ENCODE measurements at places on chromosomes 5 and 9.

DNA sequence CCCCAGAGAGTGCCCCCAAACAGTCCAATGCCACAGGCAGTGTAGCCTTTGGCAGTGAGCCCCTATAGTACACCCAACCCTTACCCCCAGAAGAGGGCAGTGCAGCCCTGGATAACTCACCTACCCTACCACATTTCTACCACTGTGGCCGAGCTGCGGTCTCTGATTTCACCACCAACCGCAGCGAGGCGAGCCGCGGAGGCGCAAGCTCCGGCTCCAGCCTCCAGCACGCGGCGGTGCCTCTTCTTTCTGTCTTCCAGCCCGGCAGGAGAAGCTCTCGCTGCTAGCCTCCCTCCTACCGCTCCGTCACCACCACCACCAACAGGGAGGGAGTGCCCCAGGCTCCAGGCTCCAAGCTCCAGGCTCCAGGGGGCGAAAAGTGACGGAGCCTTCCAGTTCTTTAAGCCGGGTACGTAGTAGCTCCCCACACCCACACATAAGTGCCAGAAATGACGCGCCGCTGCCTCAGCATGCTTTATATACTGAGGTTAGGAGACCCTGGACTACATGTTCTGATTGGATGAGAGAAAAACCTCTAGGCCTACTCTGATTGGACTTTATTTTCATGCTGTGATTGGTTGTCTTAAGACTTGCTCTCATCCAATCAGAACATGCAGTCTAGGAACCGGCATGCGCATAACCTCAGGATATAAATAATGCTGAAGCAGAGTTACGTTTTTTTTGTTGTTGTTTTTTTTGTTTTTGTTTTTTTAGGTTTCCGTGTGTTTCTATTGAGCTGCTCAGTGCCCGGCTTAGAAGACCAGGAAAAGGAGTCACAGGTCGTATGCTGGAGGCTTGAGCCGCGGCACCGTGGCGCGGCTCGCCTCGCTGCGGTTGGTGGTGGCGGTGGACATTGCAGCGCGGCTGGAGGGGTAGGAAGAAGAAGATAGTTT, at the start of gene PCAT7:
Gene PCAT7, plus strand, starts transcription at position 645 of the 893 bp plus-strand sequence.
- DNase-seq, result no peak

DNA sequence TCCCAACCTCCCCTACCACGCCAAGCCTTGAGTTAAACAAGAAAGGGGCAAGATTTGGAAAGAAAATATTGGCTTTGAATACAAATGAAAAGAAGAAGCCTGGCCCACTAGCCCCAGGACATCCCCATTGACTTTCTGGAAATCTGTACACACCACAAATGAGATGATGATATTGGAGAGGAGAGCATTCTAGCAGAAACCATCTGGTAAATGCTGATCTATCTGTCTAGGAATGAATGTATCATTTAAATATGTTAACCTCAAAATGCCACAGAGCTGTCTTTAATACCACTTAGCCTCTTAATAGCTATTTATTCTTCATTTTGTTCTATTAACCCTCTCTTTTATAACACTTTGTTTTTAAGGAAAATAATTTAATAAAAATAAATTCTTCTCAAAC, 270.2 kb upstream of the PDE4D start:
- no peak for DNase-seq

GRCh38 chr5:156680831-156681230, 169.3 kb upstream of the PPP1R2B start:
- DNase-seq, result no peak

- no peak for DNase-seq
These were observed 68.4 kb downstream of the ANXA1 start for GRCh38 chr9:73219985-73220626.

- no peak for DNase-seq
These were observed 52.7 kb downstream of the ITGA1 start for GRCh38 chr5:52840277-52841050.

DNA sequence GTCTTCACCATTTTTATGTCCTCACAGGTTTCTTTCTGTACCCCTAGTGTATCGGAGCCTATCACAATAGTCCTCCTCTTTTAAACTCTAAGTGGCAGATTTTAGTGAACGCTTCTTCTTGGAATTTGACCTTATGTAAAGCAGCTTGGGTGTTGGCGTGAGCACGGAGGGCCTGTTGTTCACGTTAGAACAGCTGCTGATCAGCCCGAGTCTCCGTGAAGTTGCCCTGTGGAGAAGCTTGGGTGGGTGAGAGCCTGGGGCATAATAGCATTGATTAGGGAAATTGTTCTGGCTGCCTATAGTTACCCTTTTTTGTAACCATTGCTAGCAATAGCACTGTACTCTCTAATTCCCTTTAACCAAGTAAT, 167.0 kb upstream of the OTULINL start:
- no peak for DNase-seq

Data from hippocampal formation (tissue), 2 donors.